ENCODE measurements at places on chromosomes 1 and 21.

GRCh38 chr1:62691062-62691844 lies 3.1 kb upstream of the DOCK7 start:
- no peak for DNase-seq

GRCh38 chr1:10213186-10213705 lies 2.9 kb downstream of the KIF1B start:
- no peak for DNase-seq

GRCh38 chr1:162284206-162284955 lies 92.3 kb downstream of the SPATA46 start:
- no peak for DNase-seq

- DNase-seq = no peak
Measured at GRCh38 chr1:197526736-197527371, 248.4 kb downstream of the DENND1B start.

- DNase-seq = no peak
Measured at GRCh38 chr1:87715052-87715451, 386.4 kb downstream of the LMO4 start.

- no peak for DNase-seq
Measured at GRCh38 chr1:89721351-89721750, 88.4 kb downstream of the LRRC8C start.

DNA sequence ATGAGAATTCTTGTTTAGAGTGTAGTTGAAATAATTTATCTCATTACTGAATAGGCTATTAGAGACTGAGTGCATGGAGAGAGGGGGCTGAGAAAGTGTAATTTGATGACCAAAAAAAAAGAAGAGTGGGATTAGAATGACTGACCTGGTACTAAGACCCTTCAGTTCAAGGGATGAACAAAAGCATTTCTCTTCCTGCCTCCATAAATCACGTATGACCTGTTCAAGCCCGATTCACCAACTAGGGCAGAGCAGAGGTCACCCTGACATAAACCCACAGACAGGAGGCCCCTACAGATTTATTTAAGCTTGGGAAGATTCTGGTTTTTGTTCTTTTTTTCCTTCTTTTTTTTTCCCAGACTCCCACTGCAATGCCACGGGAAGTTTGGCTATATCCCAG lies 123.7 kb upstream of the COP1 start:
- no peak for DNase-seq

DNA sequence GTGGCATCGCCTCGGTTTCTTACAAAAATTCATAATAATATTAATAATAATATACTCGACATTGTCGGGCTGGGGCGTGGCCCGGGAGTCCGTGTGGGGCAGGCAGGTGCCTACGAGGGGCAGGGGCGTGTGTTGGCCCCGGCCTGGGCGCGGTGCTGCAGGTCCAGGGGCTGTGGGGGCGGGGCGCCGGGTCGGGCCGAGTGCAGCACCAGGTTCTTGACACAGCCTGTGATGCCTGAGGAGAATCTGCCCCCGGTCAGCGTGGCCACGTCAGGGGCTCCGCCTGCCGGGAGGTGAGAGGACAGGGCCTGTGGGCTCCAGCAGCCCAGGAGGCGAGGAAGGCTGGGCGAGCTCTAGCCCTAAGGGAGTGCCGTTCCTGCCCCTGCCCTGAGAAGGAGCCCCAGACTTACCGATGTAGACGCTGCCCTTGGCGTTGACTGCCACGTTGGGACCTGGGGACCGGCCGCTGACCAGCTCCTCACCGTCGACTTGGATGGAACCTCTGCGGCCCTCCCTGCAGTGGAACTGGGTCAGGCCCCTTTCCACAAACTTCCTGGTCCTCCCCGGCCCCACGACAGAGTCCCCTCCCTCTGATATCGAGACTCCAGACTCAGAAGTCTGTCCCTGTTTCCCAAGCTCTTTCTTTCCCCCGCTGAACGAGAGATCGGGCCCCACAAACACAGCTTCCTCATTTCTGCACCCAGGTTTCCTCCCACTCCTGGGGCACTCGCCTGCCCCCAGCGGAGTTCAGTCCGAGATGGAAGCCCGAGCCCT lies 11.3 kb downstream of the LDLRAD2 start:
- DNase-seq = no peak

GRCh38 chr1:119882132-119883049 lies 13.9 kb downstream of the ADAM30 start:
- DNase-seq = no peak

- DNase-seq = no peak
Measured at GRCh38 chr1:66223681-66224080, 310.3 kb upstream of the SGIP1 start.

GRCh38 chr1:97827887-97828286 lies 92.9 kb downstream of the DPYD start:
- no peak for DNase-seq

DNA sequence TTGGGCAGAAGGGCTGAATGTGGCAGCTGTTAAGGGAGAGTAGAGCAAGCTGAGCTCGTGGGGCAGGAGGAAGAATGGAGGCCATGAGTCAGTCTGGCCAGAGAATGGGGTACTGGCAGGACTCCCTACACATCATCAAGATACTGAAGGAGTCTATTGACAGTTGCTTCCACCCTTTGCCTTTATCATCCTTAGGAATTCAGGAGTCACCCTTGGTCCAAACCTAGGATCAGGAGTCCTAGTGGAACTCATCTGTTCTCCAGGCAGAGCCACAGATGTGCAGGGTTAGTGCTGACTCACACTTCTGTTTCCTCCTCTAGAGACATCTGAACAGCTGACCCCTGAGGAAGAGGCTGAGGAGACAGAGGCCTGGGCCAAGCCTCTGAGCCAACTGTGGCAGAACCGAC lies 18.7 kb upstream of the ST3GAL3 start:
- DNase-seq = no peak

DNA sequence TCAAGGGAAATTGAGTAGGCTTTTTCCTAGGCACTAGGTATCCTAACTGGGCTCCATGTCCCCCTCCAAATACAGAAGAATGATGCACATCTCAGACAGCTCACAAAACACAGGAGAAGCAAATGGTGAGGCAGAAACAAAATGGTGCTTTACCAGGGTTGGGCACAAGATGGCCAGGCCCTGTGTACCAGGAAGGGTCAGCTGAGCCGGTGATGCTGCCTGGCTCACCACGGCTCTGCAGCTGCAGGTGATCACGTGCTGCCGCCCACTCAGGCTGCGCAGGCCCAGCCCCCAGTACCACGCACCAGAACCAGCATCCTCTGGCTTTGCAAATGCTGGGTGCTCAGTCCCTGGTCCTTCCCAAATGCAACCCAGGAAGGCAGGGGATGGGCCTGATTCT lies 993 bp upstream of the DSCAM start:
- no peak for DNase-seq
